Stomach (tissue), 19 donors: ENCODE measurements at places on chromosomes 5 and 9. TPM values are rescaled to one million over a fixed set of nuclear protein-coding genes. Genes with fewer than 3 reads are reported as not detected.

GRCh38 chr5:133704411-133704810, 92.1 kb upstream of the FSTL4 start:
- H3K27me3 ChIP-seq: no peaks in the 10 kb centered on the region
- no peak overlapping the region for H3K27ac ChIP-seq
- no peak overlapping the region for H3K4me3 ChIP-seq
- no peaks in the 10 kb centered on the region for H3K4me1 ChIP-seq
- no peak for DNase-seq
- no peaks in the 10 kb centered on the region for H3K36me3 ChIP-seq

- no peaks in the 10 kb centered on the region for H3K36me3 ChIP-seq
- no peaks in the 10 kb centered on the region for H3K4me1 ChIP-seq
- no peaks in the 10 kb centered on the region for H3K27me3 ChIP-seq
- H3K27ac ChIP-seq: no peak overlapping the region
These were observed 379.7 kb downstream of the MAT2B start for GRCh38 chr5:163885117-163885516.

- no peaks in the 10 kb centered on the region for H3K36me3 ChIP-seq
- H3K27me3 ChIP-seq: no peaks in the 10 kb centered on the region
- no peaks in the 10 kb centered on the region for H3K4me1 ChIP-seq
- H3K27ac ChIP-seq: no peak overlapping the region
These were observed 203.6 kb upstream of the GRAMD2B start for GRCh38 chr5:126219616-126220015.

- H3K27ac ChIP-seq: no peak overlapping the region
- peaks cover 7% of the 10 kb centered on the region for H3K4me1 ChIP-seq
- no peaks in the 10 kb centered on the region for H3K27me3 ChIP-seq
- H3K36me3 ChIP-seq: peaks cover 3% of the 10 kb centered on the region
These were observed 46.7 kb upstream of the MACIR start for GRCh38 chr5:103211576-103212561.

DNA sequence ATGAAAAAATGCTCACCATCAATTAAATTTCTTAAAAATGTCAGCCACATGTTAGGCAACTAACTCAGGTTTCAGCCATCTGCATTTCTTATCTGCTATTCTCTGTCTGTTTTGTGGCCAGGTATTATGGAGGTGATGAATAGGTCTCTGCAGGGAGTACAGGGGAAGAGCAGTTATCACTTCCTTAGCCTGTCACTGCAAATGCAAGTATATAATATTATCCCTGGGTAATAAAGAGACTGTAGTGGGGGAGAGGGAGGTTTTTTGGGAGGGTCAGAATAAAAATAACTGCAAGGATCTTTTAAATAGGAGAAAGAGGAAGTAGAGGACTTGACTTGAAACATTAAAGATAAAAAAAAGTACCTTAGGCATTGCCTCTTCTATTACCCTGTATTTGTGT, 49.6 kb upstream of the PTGER4 start:
- no peaks in the 10 kb centered on the region for H3K36me3 ChIP-seq
- no peaks in the 10 kb centered on the region for H3K4me1 ChIP-seq
- no peak overlapping the region for H3K27ac ChIP-seq

PPP3R2 gene
- total RNA-seq: not detected

- H3K4me3 ChIP-seq: peak overlapping the region; percentile 98
- H3K27me3 ChIP-seq: no peaks in the 10 kb centered on the region
- H3K27ac ChIP-seq: peak overlapping the region; percentile 93
These were observed 554 bp downstream of the SDHA start for GRCh38 chr5:218457-219291.

ECM2 gene
- not detected for total RNA-seq

DNA sequence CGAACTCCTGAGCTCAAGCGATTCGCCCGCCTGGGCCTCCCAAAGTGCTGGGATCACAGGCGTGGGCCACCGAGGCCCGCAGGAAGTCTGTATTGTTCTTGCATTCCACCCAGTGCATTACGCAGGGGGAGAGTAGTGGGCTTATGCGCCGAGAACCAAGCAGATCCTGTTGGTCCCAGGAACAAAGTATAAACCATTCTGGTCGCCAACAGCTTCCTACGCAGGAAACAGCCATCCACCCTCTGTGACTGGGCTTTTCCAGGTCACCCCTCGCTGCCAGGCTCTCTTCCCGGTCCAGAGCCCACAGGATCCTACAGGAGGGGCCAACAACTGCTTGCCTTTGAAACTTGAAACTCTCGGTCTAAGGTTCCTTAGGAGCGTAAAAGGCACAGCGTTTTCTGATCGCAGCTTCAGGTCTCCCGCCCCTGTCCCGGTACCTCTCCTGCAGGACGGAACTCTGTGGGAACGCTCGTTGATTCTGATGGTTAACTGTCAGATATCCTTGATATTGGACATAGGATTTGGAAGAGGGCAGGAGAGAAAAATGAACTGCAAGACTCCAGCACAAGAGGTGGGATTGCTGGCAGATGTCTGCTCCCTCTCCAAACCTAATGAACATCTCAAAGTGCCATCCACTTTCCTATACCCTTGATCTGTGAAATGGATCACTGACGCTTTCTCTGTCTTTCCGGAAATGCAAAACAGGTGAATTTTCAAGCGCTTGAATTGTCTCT, 4.2 kb upstream of the ANXA2R start:
- H3K4me3 ChIP-seq: no peak overlapping the region
- peak; percentile 37 for DNase-seq
- H3K27me3 ChIP-seq: peaks cover 8% of the 10 kb centered on the region
- H3K4me1 ChIP-seq: peaks cover 32% of the 10 kb centered on the region

DNA sequence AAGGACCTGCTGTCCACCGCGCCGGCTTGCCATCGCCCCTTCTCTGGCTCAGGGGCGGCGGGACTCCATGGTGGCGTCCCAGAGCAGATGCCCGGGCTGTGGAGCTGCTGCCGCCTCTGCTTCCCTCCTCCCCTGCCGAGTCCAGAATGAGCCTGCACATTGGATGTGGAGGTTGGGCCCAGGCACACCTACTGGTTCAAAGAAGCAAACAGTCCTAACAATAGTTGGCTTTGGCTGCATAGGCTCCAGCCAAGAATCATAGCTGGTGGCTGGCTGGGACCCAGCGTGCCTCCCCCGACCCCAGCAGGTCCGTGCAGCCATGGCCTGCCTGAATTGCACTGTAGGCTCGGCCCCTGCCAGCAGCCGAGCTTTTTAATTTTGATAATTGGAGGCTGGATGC, 25.8 kb downstream of the ADAMTSL2 start:
- H3K27me3 ChIP-seq: peaks cover 13% of the 10 kb centered on the region
- H3K4me1 ChIP-seq: peaks cover 39% of the 10 kb centered on the region
- no peak overlapping the region for H3K4me3 ChIP-seq
- H3K27ac ChIP-seq: no peak overlapping the region
- DNase-seq: peak; percentile 76
- H3K36me3 ChIP-seq: no peaks in the 10 kb centered on the region

DNA sequence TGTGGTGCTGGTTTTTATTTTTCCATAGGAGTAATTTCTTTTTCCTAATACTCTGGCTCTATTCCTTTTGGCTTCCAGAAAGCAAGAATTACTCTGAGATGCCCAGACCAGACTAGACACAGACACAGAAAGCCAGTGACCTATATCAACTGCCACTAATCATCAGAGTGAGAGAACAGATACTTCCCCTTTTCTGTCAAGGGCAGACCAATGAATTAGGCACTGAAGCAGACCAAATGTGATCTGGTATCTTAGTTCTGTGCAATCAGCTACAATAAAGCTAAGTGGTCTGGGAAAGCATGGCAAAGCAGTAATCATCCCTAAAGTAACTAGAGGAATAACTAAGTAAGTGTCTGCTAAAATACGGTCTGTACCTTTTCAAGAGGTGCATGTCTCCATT, 239.1 kb downstream of the ELAVL2 start:
- H3K27me3 ChIP-seq: no peaks in the 10 kb centered on the region
- H3K4me3 ChIP-seq: no peak overlapping the region
- H3K4me1 ChIP-seq: peaks cover 30% of the 10 kb centered on the region
- H3K36me3 ChIP-seq: no peaks in the 10 kb centered on the region
